PC-9 (cell line): ENCODE measurements at places on chromosomes 7 and 10.
A peak's percentile ranks its signal among the peaks of the same experiment; 100 is the strongest.

DNA sequence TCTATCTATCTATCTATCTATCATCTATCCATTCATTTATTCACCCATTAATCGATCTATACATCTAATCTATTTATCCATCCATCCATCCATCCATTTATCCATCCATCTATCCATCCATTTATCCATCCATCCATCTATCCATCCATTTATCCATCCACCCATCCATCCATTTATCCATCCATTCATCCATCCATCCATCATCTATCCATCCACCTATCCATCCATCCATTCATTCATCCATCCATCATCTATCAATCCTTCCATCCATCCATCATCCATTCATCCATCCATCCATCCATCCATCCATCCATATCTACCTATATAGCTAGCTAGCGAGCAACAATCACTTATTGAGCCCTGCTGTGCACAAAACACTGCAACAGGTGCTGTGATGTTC lies 953.1 kb upstream of the ZNF722 start:
- no peak for DNase-seq

GRCh38 chr10:127450644-127451043 lies 98.5 kb upstream of the NPS start:
- DNase-seq, result no peak

GRCh38 chr10:77737608-77738007 lies 100.0 kb upstream of the KCNMA1 start:
- peak; percentile 93 for DNase-seq

DNA sequence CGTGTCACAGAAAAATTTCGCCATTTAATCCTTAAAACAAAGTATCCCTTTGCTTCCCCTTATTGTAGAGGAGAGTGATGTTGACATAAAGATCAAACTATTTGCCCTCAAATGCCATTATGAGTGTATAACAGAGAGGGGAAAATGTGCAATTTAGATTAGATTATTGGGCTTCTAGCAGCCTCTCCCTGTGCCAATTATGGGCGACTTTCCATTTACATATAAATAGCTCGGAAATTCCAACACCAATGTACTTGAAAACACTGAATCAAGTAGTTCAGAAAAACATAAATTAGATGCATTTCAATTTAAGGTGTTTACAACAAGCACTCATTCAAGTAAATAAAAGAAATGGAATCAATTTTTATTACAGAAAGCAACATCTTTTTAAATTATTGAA lies 64.6 kb upstream of the LRRN3 start:
- no peak for DNase-seq

GRCh38 chr7:94176694-94177200 lies 172.6 kb upstream of the BET1 start:
- no peak for DNase-seq

DNA sequence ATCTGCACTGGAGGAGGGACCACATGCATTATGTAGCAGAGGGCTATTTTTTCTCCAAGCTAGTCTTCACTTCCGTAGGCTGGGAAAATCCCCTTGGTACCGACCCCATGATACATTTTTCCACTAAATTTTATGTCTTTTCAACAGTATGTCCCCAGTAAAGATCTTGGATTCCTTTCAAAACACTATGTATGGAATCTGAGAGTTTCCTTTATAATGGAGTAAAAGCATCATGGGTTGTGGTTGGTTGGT lies 4.8 kb upstream of the ZNRF2 start:
- no peak for DNase-seq

GRCh38 chr7:41584746-41585145 lies 118.1 kb downstream of the INHBA start:
- no peak for DNase-seq

GRCh38 chr10:24006741-24007140 lies 202.2 kb upstream of the KIAA1217 start:
- DNase-seq, result no peak

GRCh38 chr10:81978238-81978637 lies 103.2 kb downstream of the NRG3 start:
- DNase-seq, result no peak

- no peak for DNase-seq
Observed at GRCh38 chr10:47378183-47378510, 5.9 kb downstream of the ZNF488 start.

- DNase-seq, result no peak
Observed at GRCh38 chr10:110724116-110724921, 80.2 kb downstream of the RBM20 start.

- no peak for DNase-seq
Observed at GRCh38 chr10:22333975-22334282, 11.4 kb upstream of the SPAG6 start.

DNA sequence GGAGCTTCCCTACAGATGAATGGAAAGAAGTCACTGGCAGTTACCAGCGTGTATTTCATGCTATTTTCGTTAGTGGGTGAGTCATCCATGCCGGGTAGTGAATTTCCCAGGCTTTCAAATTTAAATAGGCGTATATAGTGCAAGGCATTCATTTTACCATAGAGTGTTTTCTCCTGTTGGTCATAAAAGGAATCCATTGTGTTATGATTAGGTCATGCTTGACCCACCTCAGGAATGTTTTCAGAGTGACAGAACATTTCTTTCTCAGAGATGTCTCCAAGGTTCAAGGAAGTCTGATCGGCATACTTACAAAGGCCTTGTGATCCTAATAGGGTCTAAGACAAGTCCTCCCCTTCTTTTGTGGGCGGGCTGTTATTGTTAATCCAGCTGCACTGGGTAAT lies 110.7 kb downstream of the AKR1D1 start:
- peak; percentile 47 for DNase-seq

DNA sequence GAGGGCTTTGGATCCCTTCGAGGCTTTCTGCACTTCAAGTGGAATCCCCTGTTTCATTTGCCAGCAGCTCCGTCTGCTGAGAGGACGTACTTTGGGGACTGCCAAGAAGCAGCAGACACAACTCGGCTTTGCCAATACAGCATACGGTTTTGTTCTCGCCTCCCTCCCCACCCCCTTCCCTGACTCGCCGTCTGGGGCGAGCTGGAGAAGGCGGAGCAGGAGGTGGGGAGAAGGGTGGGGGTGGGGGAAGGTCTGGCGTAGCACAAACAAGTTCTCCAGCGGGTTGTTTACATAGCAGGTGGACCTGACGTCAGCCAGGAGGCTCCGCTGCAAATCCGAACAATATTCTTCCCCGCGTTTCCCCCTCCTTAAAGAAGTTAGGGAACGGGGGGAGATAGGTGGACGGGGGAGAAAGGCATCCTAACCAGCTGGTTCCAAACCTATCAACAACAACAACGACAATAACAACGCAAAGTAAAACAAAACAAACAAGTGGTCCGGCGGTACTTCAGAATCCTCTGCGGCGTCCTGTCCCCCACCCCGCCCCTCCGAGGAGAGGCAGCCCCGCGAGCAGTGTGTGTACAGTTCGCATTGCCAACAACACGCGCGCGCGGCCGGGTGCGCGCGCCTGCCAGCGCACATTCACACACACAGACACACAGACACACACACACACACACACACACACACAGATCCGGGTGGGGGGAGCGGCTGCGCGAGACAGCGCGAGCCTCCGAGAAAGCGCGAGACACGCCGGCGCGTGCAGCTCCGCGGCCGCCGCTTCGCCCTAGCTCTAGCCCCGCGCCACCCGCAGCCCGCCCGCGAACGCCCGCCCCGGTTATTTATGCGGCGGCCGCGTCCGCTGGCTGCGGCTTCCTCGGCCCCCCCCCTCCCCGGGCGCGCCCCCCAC lies 167.0 kb upstream of the PPP1R3A start:
- peak; percentile 82 for DNase-seq

DNA sequence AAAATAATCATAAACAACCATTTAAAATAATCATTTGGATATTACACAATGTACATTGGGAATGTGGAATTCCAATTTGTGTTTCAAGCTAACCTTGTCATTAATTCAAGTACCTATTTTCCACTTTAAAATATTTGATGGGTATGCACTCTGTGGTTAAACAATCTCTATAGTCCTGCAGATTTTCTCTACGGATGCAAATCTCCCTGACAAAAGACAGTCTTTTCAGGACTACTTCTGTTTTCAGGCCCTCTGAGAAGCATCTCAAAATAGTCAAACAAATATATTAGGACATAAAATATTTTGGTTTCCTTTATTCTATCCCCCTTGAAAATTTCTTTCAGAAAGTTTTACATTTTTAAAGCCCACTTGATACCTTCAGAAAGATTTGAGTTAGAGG lies 735.6 kb upstream of the MBL2 start:
- DNase-seq, result no peak

- DNase-seq, result no peak
Observed at GRCh38 chr7:150514748-150515222, at the start of gene GIMAP7. Gene GIMAP7 (plus strand): TSS chr7:150514872. CDS start chr7:150519975, 5,103 bp downstream.

DNA sequence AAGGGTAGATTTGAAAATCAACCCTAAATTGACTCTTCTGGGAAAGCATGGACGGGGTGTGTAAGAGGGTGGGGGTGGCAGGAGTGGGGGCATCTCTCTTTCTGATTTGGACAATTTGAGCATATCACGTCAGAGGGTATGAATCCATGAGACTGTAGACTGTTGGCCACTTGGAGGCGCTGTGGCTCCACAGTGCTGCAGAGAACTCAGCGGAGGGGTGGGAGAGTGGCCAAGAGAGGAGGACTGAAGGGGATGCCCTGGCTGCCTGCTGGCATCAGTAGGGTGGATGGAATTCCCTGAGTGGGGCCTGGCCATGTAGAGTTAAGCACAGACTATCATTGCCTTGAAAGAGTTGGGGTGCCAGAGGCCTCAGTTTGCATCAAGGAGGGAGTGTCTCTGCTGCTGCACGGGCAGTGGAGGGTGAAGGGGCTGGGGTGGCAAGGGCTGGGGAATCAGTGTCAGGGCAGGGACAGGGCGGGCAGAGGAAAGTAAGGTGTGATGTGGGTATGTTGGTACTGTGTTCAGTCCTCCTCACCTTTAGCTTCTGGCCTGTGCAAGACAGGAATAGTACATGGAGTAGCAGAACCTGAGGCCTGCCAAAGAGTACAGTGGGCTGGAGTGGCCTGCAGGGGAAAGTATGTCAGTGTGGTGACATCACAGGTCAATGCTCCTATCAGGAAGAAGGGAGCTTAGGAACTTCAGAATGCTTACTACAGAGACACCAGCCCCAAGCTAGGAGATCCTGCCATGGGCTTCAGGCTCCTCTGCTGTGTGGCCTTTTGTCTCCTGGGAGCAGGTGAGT lies 133.5 kb upstream of the PRSS58 start:
- no peak for DNase-seq

DNA sequence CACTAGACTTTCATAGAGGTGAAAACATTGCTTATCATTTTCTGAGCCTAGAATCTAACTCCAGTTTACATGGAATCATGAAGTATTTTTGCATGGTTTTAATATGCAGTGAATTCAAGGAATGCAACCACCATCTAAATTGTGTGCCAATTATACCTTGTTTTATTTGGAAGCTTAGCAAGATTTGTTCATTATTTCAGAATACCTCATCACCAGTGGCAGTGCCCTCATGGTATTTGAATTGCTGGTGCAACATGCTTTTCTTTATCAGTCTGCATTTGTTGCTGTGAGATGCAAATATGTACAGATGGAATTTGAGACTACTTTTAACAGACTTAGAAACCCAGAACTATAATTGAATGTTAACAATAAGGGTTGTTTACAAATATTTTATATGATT lies 18.7 kb upstream of the ZNF800 start:
- no peak for DNase-seq

DNA sequence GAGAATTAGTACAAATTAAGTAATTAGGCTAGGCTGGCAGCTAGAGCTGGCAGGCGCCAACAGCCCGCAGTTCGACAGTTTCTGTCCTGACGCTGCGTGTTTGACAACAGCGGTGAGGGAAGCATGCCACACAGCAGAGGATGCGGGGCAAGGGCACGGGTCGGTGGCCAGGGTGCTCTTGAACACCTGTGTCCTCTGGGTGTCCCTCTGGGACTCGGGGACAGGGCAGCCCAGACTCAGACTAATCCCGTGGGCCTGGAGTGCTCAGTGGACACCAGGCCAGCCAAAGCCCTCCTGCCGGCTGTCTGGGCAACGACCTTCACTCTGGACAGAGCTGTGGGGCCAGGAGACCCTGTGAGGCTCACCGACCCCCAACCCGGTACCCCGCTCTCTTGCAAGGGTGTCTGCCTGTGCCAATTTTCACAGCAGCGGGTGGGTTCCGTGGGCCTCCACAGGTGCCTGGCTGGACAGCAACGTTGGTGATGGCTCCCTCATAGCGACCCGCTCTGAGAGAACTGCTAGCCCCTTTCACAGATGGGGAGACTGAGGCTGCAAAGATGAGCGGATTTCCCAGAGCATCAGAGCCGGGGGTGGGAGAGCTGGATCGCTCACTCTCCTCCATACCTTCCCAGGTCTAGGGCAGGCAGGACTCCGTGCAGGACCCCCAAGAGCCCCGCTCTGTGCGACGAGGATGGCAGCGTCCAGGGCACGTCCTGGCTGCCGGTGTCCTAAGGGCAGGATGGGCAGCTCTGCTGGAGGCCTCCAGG lies 48.5 kb downstream of the FOXL3 start:
- DNase-seq, result no peak

- no peak for DNase-seq
Observed at GRCh38 chr7:158366346-158366745, 221.3 kb downstream of the PTPRN2 start.

GRCh38 chr7:20200361-20200760 lies 16.8 kb downstream of the MACC1 start:
- no peak for DNase-seq

DNA sequence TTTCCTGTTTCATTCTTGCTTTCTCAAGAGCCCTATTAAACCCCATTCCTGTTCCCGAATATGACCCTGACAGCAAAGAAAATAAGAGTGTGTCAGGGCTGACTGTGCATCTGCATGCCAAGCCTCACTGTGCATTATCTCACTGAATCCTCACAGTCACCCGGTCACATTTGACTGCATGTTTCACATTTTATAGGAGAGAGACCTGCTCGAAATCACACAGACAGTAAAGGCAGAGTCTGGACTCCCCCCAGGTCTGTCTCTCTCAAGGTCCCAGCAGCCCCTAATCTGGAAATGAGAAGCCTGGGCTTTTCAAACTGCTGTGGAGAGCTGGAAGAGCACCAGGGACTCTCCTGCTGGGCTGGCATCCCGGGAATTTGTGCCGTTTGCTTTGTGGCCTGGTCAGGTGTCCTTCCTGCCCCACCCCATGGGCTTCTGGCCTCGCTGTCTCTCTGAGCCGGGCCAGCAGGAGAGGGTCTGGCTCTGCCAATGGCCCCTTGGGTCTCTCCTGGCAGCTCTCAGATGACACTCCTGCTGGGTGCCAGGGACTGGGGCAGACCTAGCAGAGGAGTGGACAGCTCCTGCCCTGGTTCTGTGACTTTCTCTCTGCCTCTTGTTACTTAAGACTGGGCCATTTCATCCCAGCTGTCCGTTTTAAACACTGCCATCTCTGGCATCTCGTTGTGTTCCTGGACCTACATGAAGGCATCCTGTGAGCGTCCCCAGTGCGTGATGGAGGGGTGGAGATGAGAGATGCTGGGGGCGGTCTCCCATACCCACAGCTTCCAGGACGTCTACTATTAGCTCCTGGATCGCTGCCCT lies 173.6 kb downstream of the ARHGAP12 start:
- peak; percentile 53 for DNase-seq

DNA sequence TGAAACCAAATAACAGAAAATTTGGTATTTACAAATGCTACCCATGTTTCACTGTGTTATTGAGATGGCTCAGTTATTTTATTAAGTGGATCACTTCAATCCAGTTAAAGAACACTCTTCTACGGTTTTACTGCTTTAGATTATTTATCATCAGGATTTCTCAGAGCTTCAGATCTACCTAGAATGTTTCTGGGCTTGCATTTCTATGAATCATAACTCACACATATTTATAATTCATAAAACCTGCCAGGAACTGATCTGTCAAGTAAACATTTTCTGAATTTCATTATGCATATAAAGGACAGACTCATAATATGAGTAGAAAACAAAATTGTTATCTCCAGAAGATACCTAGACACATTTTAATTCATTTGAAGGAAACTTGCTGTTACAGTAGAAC lies 1172.3 kb upstream of the LRRTM3 start:
- no peak for DNase-seq

GRCh38 chr7:132436121-132436520 lies 140.1 kb downstream of the PLXNA4 start:
- no peak for DNase-seq
